ENCODE measurements at places on chromosomes 5 and 9. TPM values are rescaled to one million over a fixed set of nuclear protein-coding genes. Genes with fewer than 3 reads are reported as not detected.

DNA sequence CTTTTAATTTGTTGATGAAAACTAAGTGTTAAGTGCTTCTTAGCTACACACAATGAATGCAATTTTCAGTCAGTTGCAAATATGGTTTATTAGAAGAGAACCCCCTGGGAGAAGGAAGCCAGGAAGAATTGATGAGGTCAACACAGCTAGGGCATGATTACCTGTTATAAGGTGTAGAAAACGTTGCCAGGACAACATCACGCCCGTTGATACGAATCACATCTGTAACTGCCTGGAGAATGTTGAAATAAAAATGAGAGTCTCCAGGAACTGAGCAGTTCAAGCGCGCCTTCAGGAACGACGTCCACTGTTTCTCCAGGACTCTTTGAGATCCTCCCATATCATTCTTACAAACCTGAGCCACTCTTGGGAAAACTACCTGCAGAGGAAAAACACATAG, 88.0 kb downstream of the SEMA6A start:
- DNase-seq, result no peak

- no peak for DNase-seq
Observed at GRCh38 chr5:60493372-60493771, 206.6 kb downstream of the DEPDC1B start.

DNA sequence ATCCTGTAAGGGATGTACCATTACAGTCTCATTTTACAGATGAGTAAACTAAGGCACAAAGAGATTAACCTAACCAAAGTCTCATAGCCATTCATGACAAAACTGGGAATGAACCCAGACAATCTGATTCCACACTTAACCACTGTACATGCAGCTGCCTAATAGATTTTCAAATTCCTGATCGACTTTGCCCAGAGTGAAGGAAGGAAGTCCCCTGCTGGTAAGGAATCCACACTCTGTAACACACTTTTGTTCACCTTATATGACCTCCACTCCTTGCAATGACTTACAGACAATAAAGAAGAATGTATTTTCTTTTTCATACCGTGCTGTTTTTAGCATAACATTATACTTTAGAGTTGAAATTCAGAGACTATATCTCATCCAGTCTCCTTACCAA, 31.3 kb upstream of the PLPP6 start:
- DNase-seq, result no peak

GRCh38 chr5:93649234-93649900, 66.3 kb downstream of the NR2F1 start:
- DNase-seq, result no peak

- DNase-seq, result no peak
Observed at GRCh38 chr9:4886698-4887097, 94.0 kb downstream of the RCL1 start.

GRCh38 chr5:150181766-150182545, 7.9 kb upstream of the SLC6A7 start:
- no peak for DNase-seq

DNA sequence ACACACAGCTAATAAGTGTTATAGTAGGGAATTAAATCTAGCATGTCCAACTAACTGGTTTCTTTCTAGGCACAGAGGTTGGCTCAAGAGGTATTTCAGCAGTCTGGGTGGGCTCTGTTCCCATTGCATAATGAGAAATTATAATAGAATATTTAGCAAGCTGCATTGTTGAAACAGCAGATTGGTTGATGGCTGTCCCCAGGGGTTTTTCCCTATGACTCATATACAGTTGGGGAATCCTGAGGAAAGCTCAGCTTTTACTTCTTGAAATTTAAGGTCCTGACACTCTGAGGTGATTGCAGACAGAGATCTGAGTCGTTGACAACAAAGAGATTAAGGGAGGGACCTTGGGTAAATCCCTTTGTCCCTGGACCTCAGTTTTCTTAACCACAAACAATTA, 38.3 kb upstream of the TNFSF8 start:
- no peak for DNase-seq

- DNase-seq, result no peak
Observed at GRCh38 chr5:2093859-2094615, 211.3 kb upstream of the IRX4 start.

GRCh38 chr9:79977074-79977435, 405.3 kb downstream of the TLE4 start:
- no peak for DNase-seq

DNA sequence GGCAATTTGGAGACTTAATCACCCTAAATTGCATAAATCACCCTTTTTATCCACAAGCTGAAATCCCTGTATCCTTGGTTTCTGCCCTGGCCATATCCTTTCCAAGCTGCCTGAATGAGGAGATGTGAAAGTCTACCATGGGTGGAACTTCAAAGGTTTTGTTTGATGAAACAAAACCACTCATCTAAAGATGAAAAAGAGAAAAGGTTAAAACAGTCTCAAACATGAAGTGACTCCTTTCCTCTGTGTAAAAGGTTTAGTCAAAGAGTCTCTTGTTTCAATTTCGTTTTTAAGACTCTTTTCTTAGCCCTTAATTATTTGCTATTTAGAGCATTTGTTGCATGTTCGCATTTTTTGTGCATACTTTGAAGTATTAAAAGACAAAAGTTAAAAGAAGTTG, 11.2 kb downstream of the SLC45A2 start:
- no peak for DNase-seq

GRCh38 chr5:40860711-40861110, 19.5 kb downstream of the CARD6 start:
- no peak for DNase-seq

DNA sequence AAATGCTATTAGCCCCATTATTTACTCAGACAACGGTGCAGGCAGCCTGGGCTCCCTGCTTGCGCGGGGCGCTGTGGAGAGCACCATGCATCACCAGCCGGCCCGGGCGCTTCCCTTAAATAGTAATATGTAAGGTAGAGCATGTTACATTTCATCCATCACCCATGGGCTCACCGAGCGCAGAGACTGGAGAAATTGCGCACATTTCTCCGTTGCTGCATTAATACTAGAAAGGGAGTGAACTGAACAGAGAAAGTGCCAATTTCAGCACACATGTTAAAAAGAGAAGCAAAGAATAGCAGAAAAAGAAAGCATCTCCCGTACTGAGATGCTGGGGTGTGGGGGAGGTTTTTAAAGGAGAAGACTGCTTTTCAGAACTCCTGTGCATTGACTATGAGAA, 400.3 kb downstream of the ZSWIM6 start:
- no peak for DNase-seq

- no peak for DNase-seq
Observed at GRCh38 chr9:3700772-3701171, 175.0 kb upstream of the RFX3 start.

- no peak for DNase-seq
Observed at GRCh38 chr5:83577036-83577636, 105.6 kb downstream of the VCAN start.

DNA sequence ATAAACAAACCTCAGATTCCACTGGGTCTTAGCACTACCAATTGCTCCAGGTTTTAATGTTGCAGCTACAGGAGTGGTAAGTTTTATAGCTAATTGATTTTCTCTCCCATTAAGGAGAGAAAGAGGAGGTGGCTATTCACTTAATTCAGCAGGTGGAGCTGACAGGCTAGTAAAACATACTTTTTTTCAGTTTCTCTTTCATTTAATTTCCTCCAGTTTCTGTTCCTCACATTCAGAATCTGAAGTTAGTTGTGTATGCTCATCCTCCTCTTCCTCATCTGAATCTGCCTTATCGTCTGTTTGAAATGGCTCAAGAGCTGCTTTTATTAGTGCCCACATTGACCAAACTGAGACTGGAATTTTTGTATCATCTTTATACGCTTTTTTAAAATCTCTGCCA, 98.0 kb downstream of the PLPPR1 start:
- DNase-seq, result no peak

SEMA4D gene
- total RNA-seq, result 13.3 TPM

OR1Q1 gene
- total RNA-seq, result not detected

CORO2A gene
- total RNA-seq, result 0.75 TPM

P4HA2 gene
- 75.9 TPM for total RNA-seq

NRARP gene
- 7.5 TPM for total RNA-seq

LTC4S gene
- 1.1 TPM for total RNA-seq

Data from pancreas (tissue), 10 donors.